Activated CD4-positive, alpha-beta T cell treated with anti-CD3 and anti-CD28 coated beads, Interleukin-2, amount 10 ng/mL, durations not matched to agents 7 days and 5 days (primary cell): ENCODE measurements at places on chromosomes 4 and X. TPM values are rescaled to one million over a fixed set of nuclear protein-coding genes. Genes with fewer than 3 reads are reported as not detected.

Gene CLCN3
- 28.6 TPM for total RNA-seq

Gene FMR1NB
- total RNA-seq = not detected

Gene CAPN6
- total RNA-seq = not detected

GRCh38 chr4:21469438-21470300, 478.9 kb downstream of the KCNIP4 start:
- H3K4me3 ChIP-seq = no peak overlapping the region
- no peak overlapping the region for H3K27ac ChIP-seq
- H3K27me3 ChIP-seq = no peaks in the 10 kb centered on the region
- H3K36me3 ChIP-seq = no peaks in the 10 kb centered on the region

Gene IKBKG
- 41.5 TPM for total RNA-seq

DNA sequence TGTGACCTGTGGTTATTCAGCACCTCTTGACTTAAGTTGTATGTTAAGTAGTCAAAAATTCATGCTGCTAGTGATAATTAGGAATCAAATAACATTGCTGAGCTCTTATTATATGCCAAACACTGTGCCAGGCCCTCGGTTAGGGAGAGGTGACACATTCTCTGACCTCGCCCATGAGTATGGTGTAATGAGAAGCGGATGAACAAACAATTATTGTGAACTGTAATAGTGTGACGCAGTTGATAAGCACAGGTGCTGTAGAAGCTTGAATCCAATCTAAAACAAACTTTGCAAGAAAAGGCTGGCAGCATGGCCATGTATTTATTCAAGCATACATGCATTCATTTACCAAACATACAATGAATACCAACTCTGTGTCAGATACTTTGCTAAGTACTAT, 303.5 kb upstream of the HS3ST1 start:
- H3K36me3 ChIP-seq = no peaks in the 10 kb centered on the region
- no peak overlapping the region for H3K27ac ChIP-seq
- H3K4me3 ChIP-seq = no peak overlapping the region
- H3K4me1 ChIP-seq = no peaks in the 10 kb centered on the region
- no peak for DNase-seq
- H3K27me3 ChIP-seq = no peaks in the 10 kb centered on the region

Gene MAGEA6
- total RNA-seq = not detected

GRCh38 chrX:57586360-57586759, 5.5 kb upstream of the ZXDB start:
- no peaks in the 10 kb centered on the region for H3K36me3 ChIP-seq
- no peak overlapping the region for H3K4me3 ChIP-seq
- no peaks in the 10 kb centered on the region for H3K27me3 ChIP-seq
- no peak for DNase-seq
- H3K27ac ChIP-seq = no peak overlapping the region
- peaks cover 12% of the 10 kb centered on the region for H3K4me1 ChIP-seq

GRCh38 chr4:92198711-92199110, 105.1 kb upstream of the GRID2 start:
- no peak for DNase-seq
- no peaks in the 10 kb centered on the region for H3K27me3 ChIP-seq
- no peaks in the 10 kb centered on the region for H3K36me3 ChIP-seq
- no peak overlapping the region for H3K4me3 ChIP-seq
- no peaks in the 10 kb centered on the region for H3K4me1 ChIP-seq
- no peak overlapping the region for H3K27ac ChIP-seq

- no peak overlapping the region for H3K4me3 ChIP-seq
- DNase-seq = no peak
- H3K27me3 ChIP-seq = no peaks in the 10 kb centered on the region
Measured at GRCh38 chr4:158461336-158461735, 60.3 kb upstream of the RXFP1 start.

Gene CCDC160
- not detected for total RNA-seq

- no peaks in the 10 kb centered on the region for H3K4me1 ChIP-seq
- no peak overlapping the region for H3K27ac ChIP-seq
- no peak overlapping the region for H3K4me3 ChIP-seq
- H3K27me3 ChIP-seq = peaks cover 2% of the 10 kb centered on the region
- no peak for DNase-seq
Measured at GRCh38 chr4:159497936-159498335, 395.1 kb downstream of the RAPGEF2 start.

DNA sequence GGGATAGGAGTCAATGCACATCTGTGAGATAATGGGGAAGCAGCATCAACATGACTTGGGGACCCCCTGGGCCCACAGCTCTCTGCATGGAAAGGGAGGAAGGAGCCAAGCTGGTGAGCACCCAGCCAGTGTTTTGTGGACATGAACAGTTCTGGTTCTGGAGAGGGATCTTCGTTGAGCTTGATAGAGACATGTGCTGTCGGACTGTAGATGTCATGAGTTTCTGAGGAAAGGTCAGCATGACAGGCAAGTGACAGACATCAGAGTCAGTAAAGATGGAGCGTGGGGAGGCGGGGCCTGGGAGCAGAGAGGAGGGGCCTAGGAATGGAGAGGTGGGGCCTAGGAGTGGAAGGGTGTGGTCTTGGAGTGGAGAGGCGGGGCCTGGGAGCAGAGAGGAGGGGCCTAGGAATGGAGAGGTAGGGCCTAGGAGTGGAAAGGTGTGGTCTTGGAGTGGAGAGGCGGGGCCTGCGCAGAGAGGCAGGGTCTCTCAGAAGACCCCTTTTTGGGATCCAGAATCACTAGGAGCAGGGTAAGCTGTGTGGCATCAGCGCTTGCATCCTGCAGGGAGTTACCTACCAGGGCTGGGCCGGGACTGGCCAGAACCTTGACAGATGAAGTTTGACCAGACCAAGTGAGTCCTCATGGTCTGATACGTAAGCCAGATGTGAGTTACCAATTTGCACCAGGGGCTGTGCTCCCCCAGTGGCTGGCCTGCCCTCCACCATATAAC, 33.7 kb downstream of the PIGG start:
- no peaks in the 10 kb centered on the region for H3K27me3 ChIP-seq
- no peak for DNase-seq
- no peak overlapping the region for H3K4me3 ChIP-seq
- H3K27ac ChIP-seq = no peak overlapping the region
- H3K36me3 ChIP-seq = peaks cover 67% of the 10 kb centered on the region
- H3K4me1 ChIP-seq = no peaks in the 10 kb centered on the region

DNA sequence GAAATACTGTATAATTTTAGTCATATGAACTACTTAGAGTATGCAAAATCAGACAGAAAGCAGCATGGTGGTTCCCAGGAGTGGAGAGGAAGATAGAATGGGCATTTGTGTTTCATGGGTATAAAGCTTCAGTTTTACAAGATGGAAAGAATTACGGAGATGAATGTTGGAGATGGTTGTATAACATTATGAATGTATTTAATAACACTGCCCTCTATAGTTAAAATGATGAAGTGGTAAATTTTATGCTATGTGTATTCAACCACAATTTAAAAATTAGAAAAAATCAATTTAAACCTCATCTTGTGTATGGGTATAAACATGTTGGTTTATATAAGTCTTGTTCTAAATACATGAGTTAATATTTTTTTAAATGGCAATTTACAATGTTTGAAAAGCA, 521.1 kb downstream of the FSTL5 start:
- H3K27ac ChIP-seq = no peak overlapping the region
- no peak for DNase-seq
- no peaks in the 10 kb centered on the region for H3K36me3 ChIP-seq
- H3K4me3 ChIP-seq = no peak overlapping the region

Gene ARMCX6
- 35.2 TPM for total RNA-seq

DNA sequence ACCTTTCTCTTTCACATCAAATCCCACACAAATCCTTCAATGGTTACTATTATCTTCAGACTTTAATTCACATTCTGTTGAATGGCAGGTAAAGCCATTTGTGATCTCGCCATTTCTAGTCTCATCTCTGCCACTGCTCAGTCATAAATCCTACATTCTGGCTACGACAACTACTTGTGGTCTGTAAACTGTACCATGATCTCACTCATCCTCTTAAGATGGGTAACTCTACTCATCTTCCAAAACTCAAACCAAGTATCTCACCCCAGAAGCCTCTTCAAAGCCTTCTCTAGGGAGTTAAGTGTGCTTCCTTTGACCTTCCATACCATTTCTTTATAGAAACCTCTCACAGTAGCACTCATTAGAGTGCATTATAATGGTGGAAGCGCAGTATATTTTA, 101.8 kb downstream of the NEK1 start:
- DNase-seq = no peak
- no peak overlapping the region for H3K4me3 ChIP-seq
- H3K36me3 ChIP-seq = peaks cover 3% of the 10 kb centered on the region
- H3K27ac ChIP-seq = no peak overlapping the region
- no peaks in the 10 kb centered on the region for H3K27me3 ChIP-seq
- no peaks in the 10 kb centered on the region for H3K4me1 ChIP-seq

DNA sequence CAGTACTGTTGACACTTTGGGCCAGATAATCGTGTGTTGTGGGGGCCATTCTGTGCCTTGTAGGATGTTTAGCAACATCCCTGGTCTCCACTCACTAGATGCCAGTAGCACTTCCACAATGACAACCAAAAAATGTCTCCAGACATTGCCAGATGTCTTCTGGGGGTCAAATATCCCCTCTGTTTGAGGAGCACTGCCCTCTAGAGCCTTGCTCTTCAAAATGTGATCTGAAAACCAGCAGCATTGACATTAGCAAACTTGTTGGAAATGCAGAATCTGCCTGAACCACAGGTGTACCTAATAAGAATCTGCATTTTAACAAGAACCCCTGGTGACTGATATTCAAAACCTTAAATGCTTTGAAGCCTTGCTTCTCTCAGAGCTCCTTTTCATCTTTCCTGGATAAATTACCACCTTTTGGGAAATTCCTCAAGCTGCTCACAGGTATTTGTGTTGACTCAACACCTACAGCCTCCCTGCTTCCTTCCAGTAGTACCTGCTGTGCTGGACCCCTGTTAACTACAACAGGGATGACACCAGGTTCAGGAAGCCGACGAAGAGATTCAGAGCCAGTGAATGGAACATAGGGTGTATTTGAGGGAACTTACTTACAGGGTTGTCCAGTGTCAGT, 459.0 kb upstream of the NR3C2 start:
- no peaks in the 10 kb centered on the region for H3K36me3 ChIP-seq
- no peak overlapping the region for H3K27ac ChIP-seq
- DNase-seq = no peak
- H3K27me3 ChIP-seq = no peaks in the 10 kb centered on the region
- no peak overlapping the region for H3K4me3 ChIP-seq

- H3K4me3 ChIP-seq = peak overlapping the region; percentile 85
- peak overlapping the region; percentile 97 for H3K27ac ChIP-seq
- peak; percentile 35 for DNase-seq
- peaks cover 32% of the 10 kb centered on the region for H3K4me1 ChIP-seq
Measured at GRCh38 chr4:177441061-177441802, 1.0 kb downstream of the AGA start.

GRCh38 chr4:126470862-126471261, 1156.1 kb downstream of the FAT4 start:
- H3K4me3 ChIP-seq = no peak overlapping the region
- no peak for DNase-seq
- H3K27ac ChIP-seq = no peak overlapping the region

GRCh38 chr4:141395246-141395830, 174.6 kb downstream of the ZNF330 start:
- H3K36me3 ChIP-seq = no peaks in the 10 kb centered on the region
- no peak overlapping the region for H3K4me3 ChIP-seq
- no peak for DNase-seq
- no peak overlapping the region for H3K27ac ChIP-seq

GRCh38 chr4:10688022-10688421, 3.5 kb upstream of the CLNK start:
- H3K27me3 ChIP-seq = no peaks in the 10 kb centered on the region
- H3K27ac ChIP-seq = no peak overlapping the region
- H3K36me3 ChIP-seq = no peaks in the 10 kb centered on the region
- no peak for DNase-seq
- H3K4me3 ChIP-seq = no peak overlapping the region
- H3K4me1 ChIP-seq = peaks cover 3% of the 10 kb centered on the region

Gene FGFR3
- total RNA-seq = 0.27 TPM

DNA sequence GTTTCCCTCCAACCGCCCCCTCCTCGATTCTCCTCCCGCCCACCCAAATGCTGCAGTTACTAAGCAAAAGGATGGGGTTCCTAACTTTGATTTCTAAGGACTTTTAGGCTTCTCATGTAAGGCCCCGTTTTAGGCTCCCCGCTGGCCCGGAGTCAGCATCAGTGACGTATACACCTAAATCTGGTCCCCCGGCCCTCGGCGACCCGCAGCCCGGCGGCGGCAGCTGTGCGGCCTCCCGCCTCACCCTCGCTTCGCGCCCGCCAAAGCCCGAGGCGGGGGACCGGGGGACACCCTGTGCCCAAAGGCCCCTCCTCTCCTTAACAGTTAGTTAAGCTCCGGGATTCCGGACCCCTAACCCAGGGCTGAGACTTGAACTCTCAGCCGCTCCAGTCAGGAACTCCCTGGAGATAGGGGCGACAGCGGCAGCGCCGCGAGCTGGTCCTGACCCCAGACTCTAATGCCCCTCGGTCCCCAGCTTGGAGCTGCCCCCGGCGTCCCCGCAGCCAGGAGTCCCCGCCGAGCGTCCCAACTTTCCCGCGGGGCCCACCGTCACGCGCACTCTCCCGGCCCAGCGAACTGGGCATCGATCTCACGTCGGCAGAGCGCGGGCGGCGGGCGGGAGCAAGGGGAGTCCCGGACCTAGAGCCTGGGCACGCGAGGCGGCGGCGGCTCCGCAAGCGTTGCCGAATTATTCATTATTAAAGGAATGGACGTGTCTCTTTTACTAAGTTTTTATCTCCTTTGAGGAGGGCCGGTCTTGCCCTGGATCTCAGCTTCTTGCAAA, 1.5 kb upstream of the NR3C2 start:
- H3K4me3 ChIP-seq = peak overlapping the region; percentile 99
- peaks cover 36% of the 10 kb centered on the region for H3K27me3 ChIP-seq
- peak; percentile 14 for DNase-seq

GRCh38 chr4:77226939-77227705, 70.1 kb downstream of the CCNG2 start:
- peaks cover 3% of the 10 kb centered on the region for H3K27me3 ChIP-seq
- no peaks in the 10 kb centered on the region for H3K36me3 ChIP-seq
- no peak for DNase-seq
- no peaks in the 10 kb centered on the region for H3K4me1 ChIP-seq
- no peak overlapping the region for H3K4me3 ChIP-seq

Gene PLP1
- not detected for total RNA-seq

- no peaks in the 10 kb centered on the region for H3K36me3 ChIP-seq
- H3K4me1 ChIP-seq = peaks cover 23% of the 10 kb centered on the region
- no peaks in the 10 kb centered on the region for H3K27me3 ChIP-seq
- no peak overlapping the region for H3K27ac ChIP-seq
- H3K4me3 ChIP-seq = no peak overlapping the region
- DNase-seq = no peak
Measured at GRCh38 chr4:184744236-184744635, 10.3 kb upstream of the CENPU start.
